ENCODE measurements at places on chromosomes 1 and 21.
A peak's percentile ranks its signal among the peaks of the same experiment; 100 is the strongest.

DNA sequence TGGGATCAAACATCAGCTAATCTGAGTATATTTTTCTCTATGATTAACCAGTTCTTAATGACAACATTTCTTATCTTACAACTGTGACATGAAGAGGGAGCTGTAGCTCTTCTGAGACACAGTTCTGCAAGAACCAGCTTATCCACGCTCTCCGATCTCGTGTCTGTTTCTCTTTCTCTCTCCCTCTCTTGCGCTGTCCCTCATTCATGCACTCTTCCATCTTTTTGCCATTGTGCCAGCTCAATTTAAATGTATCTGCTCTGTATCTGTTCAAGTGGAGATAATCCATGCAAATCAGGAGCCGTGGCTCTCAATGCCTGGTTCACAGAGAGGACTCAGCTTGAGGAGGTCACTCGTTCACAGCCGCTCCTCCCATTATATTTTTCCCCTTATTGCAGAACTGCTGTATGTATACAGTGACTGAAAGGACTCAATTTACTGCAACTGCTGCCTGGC lies 494.7 kb upstream of the ADGRL2 start:
- peak; percentile 53 for DNase-seq

DNA sequence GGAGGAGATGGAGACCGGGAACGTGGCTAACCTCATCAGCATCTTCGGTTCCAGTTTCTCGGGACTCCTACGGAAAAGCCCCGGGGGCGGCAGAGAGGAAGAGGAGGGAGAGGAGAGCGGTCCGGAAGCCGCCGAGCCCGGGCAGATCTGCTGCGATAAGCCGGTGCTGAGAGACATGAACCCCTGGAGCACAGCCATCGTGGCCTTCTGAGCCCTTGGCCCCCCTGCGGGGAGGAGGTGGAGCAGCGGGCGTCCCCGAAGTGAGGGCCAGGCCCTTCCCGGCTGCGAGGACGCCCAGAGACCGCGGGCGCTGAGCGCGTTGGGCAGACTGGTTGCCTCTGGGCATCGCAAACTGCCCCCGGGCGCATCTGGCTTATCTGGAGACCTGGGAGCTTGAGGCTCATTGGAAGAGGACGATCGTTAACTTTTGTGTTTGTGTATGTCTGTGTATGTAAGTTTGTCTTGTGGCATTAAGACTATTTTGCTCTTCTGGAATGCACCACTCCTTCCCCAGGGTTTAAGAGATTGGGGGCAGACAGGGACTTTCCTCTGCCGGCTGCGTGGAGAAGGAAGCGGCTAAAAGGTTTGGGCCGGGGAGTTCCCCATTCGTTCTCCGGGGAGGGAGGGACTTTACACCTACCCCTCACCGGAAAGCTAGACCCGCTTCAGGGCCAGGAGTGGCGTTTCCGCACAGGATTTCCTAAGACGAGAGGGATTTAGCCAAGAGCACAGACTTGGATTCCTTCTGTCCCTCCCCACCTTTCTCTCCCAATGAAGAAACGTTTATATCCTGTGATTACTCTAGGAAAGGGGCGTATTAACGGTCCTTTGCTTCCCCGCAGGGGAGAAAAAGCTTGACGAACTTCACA lies 1.4 kb downstream of the IER5 start:
- DNase-seq = peak; percentile 72

DNA sequence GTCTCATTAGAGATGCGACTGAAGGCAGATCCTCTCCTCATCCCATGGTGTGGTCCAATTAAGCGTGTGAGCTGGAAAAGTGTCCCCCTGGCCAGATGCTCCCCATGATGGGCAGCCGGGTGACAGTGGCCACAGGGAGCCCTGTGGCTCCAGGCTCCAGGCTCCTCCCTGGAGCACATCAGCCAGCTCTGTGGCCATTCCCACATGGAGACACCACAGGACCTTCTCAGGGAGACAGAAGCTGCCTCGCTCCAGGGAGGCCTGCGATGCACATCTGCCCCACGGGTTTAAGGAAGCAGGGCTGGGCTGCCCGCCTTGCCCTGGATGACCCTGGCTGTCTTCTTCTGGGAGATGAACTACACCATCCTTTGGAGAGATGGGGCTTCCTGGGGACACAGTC lies 99.9 kb upstream of the TLR5 start:
- DNase-seq = no peak

DNA sequence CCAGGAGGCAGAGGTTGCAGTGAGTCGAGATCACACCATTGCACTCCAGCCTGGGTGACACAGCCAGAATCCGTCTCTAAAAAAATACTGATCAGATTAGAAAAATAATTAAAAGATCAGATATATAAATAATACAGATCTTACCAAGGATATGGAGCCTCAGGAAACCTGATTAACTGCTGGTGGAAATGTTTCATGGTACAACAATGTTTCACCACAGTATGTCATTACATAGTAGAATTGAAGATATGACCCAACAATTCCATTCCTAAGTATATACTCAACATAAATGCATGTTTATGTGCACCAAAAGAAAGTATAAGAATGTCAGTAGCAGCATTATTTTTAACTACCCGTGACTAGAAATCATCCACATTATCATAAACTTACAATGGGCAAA lies 41.7 kb downstream of the CD53 start:
- DNase-seq = no peak

DNA sequence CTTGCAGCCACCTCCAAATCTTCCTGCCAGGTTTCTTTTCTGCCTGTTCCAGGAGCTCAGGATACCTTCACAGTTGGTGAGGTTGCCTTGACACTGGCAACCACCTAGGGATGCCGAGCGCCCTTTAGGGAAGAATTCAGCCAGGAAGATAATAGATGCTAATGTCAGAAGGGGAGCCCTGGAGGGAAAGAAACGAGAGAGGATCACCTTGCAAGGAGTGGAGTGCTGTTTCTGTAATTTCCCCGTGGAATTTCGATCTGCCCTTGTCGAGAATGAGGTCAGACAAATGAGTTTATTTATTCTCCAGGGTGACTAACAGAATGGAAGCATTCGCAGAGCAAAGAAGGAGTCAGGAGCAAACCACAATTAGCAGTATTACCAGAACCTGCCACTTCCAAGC lies 315.8 kb upstream of the KAZN start:
- DNase-seq = no peak

DNA sequence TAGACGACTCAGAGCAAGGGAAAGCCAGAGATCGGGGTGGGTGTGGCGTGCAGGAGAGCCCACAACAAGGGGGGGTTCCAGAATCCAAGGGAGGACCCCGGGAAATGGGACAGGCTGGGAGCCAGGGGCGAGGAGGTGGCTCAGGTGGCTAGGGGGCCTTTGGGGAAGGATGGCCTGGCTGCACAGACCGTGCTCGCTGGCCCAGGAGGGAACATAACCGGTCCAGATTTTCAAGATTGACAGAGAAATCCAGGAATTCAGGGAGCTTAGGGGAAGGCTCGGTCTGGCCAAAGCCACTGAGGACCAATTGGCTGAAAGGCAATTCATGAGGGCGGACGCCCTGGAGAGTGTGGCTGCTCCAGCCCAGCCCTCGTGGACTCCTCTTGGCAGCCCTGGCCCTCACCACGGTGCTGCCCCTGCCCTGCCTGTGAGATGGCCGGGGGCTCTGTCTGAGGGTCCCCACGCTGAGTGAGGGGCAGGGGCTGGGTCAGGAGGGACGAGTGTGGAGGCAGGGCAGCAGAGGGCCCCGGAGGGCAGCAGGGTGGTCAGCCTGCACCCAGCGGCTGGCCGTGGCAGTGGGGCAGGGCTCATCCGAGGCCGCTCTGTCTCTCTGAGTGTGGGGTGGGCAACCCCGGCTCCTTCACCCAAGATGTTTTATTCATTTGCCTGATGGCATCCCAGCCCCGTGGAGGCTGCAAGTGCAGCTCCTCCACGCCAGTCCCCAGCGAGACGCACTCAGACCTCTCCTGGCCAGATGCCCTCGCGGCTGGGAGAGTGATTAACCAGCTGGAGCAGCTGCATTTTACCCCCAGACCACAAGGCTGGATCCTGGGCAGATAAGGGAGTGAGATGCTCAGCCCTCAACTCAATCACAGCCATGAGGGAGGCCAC lies 5.6 kb upstream of the LRRC3 start:
- DNase-seq = no peak

DNA sequence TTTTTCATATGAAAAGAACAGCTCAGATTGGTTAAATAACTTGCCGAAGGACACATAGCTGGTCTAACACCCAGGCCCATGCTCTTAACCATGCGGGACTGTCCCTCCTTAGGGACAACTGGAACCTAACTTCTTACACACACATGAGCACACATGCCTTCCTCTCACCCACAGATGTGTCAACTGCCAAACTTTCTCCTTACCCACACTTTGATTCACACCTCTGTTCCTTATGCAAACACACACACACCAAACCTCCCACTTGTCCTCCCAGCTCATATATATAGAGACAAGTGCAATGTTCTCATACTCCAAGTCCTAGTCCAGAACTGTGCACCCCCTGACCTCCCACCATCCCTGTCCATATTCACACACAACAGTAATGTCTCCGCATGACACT lies 4.3 kb downstream of the RAB25 start:
- DNase-seq = no peak

- DNase-seq = peak; percentile 79
Observed at GRCh38 chr1:183090391-183091006, 67.3 kb downstream of the LAMC1 start.

DNA sequence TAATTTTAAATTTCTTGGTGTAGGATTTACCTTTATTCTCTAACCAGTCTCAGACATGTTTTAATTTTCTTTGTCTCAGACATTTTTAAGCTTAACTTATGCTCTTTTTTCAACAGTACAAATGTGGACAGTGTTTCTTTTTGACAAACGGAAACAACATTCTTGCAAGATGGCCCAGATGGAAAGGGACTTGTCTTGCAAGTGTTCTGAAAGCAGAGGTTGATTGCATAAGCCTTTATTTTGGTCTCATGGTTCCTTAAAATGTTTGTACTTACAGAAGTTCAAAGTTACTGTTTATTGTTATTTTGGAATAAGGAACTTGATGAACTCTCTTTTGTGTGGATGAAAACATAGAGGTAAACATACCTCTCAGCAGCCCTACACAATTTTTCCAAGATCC lies 22.9 kb downstream of the SMAP2 start:
- no peak for DNase-seq

DNA sequence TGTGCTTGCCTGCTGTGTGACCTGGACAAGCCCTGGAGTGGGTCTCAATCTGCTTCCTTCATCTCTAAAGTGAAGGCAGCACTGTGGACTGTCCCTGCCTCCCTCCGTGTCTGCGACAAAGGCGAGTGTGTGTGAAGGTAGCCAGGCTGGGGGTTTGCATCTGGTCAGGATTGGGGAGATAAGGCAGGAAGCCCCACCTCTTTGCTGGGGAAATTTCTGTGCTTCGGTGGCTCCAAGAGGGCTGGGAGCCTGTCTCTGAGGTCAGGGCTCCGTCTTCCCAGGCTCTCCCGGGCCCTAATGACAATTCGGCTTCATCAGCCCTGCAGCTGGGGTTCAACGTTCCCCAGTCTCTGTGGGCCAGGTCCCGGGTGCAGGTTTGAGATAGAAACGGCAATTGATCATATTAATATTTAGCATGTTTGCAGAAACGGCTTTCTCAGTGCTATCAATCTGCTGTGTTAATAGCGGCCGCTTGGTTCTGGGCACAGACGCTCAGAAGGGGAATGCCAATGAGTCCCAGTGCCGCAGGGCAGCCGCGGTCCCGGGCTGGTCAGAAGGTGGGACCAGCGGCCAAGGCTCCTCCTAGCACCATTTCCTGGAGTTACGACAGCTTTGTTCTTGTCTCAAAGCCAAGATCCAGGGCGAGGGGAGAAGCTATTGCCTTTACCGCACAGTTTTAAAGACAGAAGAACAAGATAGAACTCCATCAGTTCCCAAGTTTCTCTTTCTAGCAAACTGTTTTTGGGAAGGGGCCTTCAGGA lies 105.7 kb downstream of the PRDM16 start:
- no peak for DNase-seq

GRCh38 chr1:13663969-13664368 lies 36.0 kb upstream of the PRDM2 start:
- no peak for DNase-seq

- no peak for DNase-seq
Observed at GRCh38 chr1:190000365-190000872, 477.2 kb downstream of the BRINP3 start.

DNA sequence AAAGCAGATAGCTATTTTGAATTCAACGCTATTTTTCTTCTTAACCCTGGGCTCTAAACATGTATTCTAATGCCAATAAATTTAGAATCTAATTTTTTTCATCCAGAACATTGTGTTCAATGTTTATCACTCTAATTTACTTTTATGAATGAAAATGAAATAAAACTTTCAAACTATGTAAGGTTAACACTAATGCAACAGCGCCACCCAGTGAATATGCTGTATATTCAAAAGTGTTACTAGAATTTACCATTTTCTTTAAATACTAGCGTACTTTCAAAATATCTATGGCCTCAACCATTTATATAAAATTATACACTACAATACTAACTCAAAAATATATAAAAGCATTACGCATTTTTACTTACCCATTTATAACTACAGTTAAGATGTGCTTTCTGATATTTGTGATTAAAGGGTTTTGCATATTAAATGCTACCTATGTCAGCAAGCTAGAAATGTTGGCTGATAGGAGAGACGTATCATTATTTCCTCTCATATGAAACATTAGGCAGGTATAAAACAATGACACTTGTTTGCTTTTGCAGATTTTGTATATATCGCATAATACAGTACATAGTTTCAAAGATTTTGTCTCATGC lies 5.9 kb upstream of the NUF2 start:
- DNase-seq = no peak

- DNase-seq = no peak
Observed at GRCh38 chr1:17710889-17711576, 44.1 kb upstream of the ACTL8 start.

DNA sequence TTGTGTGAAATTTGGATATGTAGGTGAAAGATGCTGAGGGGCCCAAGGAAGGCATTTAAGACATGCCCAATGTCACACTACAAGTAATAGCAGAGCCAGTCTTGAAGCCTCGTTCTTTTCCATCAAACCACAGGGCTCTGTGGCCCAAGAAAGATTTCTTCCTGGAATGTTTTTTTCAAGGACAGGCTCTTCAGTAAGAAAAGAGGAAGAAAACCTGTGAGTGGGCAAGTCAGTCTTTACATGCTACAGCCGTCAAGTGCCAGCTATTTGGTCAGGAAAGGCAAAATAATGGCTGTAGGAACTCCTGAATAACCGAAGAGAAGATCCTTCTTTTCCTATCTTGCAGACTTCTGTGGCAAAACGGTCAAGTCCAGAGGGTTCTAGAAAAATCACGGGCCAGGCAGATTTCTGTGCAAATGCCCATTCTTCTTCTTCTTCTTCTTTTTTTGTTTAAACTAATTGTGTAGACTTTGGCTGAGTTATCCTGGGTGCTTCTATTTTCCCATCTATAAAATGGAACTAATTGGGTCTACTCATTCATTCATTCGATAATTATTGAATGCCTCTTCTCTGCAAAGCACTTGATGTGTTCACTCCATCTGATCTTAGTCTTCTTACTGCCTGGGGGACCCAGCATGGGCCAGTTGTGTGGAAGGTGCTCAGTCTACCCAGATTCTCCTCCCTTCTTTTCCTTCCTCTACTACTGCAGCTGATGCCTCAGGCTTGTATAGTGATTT lies 1.9 kb upstream of the ID3 start:
- no peak for DNase-seq

- DNase-seq = no peak
Observed at GRCh38 chr1:199780948-199781670, 246.4 kb upstream of the NR5A2 start.

- peak; percentile 47 for DNase-seq
Observed at GRCh38 chr1:154474802-154475201, 27.2 kb upstream of the TDRD10 start.

Data from left hindlimb (tissue), 1 donor.